Stimulated activated CD4-positive, alpha-beta T cell treated with anti-CD3 and anti-CD28 coated beads, Interleukin-4, amount 100 ng/mL, for 1 hour (primary cell): ENCODE measurements at places on chromosomes 12 and 14.

DNA sequence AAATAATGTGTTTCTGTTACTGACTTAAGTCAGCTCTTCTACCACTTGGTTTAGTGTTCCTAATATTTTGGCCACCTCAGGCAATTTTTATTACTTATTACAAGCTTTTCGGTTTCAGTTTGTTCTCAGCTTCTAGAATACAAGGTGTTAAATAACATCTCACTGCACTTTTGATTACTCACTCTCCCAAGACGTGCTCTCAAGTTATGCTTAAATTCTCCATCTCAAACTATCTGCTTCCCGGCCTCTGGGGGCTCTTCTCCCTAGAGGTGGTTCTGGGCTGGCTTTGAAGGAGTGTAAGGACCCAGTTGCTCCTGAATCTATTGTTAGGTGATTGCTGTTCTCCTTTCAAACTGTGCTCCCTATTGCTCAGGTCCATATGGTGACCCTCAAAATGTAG lies 193.9 kb upstream of the DDHD1 start:
- DNase-seq = no peak

DNA sequence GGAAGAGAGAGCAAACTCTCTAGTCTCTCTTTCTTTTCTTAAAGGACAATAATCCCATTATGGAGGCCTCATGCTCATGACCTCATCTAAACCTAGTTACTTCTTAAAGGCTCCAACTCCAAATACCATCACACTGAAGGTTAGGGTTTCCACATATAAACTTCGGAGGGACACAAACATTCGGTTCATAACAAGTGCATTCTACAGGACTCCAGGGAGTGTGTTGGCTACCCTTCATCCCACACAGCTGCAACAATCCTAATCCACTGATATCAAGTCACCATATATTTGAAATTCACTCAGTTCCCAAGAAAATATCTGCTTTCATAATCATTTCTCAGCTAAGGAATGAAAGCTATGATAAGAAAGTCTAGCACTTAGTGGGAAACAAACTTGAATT lies 265.9 kb upstream of the PLEKHG7 start:
- no peak for DNase-seq

DNA sequence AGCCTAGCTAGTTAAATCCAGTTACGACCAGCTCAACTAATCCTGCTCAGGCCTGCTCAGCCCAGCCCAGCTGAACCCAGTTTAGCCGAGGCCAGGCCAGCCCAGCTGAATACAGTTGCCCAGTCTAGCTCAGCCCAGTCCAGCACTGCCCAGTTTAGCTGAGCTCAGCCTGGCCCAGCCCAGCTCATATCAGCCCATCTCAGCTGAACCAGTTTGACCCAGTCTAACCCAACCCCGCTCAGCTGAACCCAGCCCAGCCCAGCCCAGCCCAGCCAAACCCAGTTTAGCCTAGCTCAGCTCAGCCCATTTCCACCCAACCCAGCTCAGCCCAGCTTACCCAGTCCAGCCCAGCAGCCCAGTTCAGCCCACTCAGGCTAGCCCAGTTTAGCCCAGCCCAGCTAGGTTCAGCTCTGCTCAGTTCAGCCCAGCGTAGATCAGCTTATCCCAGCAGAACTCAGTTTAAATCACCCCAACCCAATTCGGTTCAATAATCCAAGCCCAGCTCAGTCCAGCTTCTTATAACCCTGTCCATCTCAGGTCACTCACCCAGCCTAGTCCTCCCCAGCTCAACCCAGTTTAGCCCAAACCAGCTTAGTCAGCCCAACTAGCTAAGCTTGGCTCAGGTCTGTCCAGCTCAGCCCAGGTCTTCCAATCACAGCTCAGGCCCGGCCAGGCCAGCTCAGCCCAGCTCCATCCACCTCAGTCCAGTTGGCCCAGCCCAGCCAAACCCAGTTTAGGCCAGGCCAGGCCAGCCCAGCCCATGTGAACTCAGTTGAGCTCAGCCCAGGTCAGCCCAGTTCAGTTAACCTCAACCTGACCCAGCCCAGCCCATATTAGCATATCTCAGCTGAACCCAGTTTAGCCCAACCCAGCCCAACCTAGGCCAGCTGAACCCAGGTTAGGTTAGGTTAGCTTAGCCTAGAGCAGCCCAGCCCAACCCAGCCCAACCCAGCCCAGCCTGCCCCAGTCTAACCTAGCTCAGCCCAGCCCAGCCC lies 76.7 kb downstream of the TMEM121 start:
- no peak for DNase-seq

DNA sequence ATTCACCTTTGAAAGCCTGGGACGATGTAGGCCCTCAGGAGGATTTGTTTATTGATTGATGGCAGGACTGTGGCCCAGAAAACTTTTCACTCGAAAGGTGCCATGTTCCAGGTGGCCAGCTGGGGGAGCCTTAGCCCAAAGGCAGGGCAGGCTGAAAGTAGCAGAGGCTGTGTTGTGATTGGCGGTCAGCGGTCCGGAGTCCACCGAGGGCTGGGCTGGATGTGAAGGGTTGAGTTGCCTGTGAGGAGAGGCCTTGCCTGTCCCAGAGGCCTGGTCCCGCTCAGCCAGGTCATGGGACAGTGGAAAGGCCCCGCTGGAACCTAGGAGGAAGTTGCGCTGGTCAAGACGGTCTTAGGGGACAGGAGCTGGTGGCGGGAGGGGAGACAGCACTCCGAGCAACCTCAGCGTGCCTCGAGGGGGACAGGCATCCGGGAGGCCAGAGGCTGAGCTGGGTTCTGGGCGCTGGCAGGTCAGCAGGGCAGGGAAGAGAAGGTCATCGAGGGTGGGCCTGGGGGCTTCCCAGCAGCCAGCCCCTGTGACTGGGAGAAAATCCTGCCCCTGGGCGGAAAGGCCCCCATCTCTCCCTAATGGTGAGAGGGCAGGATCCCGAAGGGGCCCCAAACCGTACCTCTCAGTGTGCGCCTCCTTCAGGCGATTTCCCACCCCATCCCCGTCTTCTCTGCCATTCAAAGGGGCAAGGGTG lies 26.3 kb downstream of the CMA1 start:
- DNase-seq = peak; percentile 57

DNA sequence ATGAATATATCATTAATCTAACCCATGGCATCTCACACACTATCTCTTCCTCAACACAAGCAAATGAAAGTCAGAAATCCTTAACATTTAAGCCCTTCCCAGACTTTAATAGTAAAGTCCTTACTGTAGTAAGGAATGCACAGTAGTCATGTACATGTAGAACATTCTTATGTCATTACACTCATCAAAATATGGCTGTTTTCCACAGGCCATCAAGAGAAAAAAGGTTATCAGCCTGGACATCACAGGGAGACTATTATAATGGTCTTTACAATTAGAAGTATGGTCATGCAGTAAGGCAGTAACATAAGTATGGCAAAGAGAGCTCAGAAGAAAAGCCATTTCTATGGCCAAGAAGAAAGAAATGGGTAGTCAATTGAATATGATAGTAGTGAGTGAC lies 121.2 kb downstream of the SLC6A15 start:
- DNase-seq = no peak

GRCh38 chr14:89267656-89268055 lies 149.4 kb downstream of the FOXN3 start:
- no peak for DNase-seq

GRCh38 chr14:100603341-100604120 lies 16.3 kb upstream of the BEGAIN start:
- DNase-seq = no peak

GRCh38 chr12:33437598-33437997 lies 2.0 kb downstream of the SYT10 start:
- DNase-seq = no peak

DNA sequence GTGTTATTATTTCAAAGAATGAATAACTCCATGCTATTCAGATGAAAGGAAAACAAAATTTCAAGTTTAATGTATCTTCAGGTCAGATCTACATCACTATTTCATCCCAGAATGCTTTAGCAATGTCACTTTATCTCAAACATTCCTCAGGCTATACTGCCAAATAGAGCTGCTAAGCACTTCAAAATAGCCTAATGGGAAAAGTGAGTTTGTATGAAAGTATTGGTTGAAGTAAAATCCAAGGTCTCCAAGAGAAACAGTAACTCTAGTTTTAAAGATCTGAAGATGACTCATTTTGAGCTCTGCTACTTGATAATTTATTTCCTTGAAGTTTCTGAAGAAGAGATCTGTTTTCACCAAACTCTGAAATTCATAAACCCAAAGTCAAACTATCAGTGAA lies 466.2 kb upstream of the FOXG1 start:
- DNase-seq = no peak

DNA sequence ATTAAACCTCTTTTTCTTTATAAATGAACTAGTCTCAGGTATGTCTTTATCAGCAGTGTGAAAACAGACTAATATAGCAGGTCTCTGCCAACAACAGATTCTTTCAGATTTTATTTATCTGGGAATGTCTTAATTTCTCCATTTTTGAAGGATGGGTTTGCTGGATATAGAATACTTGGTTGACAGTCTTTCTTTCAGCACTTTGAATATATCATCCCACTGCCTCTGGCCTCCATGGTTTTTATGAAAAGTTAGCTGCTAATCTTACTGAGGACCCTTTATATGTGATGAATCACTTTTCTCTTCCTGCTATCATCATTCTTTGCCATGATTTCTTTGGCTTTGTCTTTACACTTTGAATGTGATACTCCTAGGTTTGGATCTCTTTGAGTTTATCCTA lies 148.0 kb downstream of the ANO6 start:
- no peak for DNase-seq

- no peak for DNase-seq
Measured at GRCh38 chr14:104743461-104744380, 9.2 kb upstream of the SIVA1 start.

- DNase-seq = no peak
Measured at GRCh38 chr12:68978678-68979077, 45.7 kb upstream of the CPM start.

DNA sequence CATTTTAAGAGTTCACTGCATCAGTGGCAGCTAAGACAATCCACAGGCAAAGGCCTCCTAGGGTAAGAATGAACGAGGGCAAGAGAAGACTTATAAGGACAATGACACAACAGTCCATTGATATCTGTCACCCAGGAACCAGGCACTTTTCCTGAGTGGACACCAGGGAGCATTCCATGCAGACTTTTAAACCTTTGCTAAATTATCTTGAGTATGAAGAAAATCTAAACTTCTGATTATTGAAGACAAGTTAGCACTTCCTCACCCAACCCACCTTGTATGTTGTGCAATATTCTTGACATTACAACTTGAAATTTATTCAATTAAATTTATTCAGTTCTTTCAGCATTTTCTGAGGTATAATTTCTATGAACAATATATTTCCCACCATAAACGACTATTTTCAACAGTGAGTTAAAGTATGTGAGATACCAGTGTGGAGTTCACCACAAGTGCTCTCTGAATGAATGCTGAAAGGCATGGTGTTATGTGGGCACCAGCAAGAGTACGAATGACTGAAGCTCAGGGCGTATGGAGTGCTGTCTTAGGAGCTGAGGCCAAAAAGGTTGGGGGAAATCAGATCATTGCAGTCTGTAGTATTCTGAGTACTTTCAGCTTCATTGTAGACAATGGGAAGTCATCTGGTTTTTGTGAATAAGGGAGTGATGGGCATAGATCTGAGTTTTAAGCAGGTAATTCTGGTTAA lies 124.3 kb upstream of the LMNTD1 start:
- no peak for DNase-seq

DNA sequence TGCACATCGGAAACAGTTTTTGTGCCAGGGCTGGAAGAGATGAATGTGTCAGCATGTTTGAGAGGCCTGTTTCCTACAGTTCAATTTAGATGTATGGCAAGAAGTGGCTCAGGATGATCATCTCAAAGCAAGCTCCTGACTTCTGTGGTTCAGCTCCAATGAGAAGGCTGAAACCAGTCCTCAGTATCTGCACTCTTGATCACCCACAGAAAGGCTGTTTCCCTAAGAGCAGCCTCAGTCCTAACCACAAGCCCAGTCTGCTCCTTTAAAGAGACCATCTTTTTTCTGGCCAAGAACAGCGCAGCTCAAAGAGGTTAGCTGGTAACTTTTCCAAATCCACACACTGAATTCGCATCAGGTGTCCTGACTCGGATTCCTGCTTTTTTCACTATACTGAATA lies 19.2 kb downstream of the CSRP2 start:
- no peak for DNase-seq

GRCh38 chr12:98719515-98720504 lies 74.7 kb downstream of the APAF1 start:
- no peak for DNase-seq

DNA sequence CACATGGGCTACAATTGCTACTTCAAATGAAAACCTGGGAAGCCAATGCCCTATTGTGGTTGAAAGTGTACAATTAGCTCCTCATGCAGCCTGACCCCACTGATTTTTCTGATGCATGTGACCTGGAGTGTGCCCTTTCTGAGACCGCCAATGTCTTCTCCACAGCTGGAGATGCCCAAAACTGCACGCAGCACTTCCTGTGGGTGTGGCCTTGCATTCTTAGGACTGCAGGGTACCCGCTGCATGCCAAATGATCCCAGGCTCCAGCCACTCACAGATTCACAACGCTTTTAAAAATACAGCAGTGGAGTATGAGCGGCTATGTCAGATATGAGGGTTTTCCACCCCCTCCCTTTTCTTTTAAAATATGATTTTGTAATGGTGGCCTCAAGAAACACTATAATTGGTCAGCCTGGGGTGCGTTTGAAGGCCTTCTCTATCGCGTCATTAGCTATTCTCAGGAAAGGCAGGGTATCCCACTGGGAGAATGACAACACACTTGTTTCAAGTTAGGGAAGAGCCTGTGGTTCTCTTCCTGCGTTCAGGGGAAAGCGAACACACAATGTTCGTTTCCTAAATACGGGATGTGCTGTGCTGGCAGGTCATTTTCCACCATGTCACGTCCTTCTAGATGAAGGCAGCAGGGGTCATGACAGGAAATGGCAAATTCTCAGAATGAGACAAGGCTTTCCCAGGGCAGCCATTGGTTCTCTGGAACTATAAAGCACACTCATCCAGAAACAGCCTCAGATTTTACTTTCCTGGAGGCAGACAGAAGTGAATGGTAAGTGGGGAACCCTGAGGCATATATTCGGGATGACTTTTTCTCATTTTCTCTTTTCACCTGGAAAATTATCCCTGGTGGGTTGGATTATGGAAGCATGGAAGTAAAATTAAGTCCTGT lies at the start of gene APOLD1:
APOLD1 (plus strand) TSS at position 749 of the 904 bp plus-strand sequence; CDS start at position 782, 33 bp downstream.
- no peak for DNase-seq

GRCh38 chr12:57739387-57739786 lies 845 bp upstream of the AGAP2 start:
- no peak for DNase-seq

DNA sequence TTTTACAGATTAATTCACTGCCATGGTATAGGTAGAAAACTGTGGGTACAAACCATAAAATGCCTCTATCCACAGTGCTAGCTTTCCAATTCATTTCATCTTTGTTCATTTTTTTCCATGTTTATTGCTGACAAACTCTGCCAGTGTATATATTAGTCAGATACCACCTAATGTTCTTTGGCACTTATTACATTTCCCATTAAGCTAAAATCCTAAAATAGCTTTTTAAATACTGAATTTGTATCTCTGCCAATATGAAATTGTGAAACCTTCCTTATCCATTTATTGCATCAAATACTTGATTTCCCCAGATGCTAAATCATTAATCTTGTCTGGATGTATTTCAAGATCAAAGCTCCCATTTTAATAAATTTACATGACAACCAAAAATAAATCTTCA lies 150.1 kb upstream of the FSCB start:
- DNase-seq = no peak
